G401 (cell line): ENCODE measurements at places on chromosomes 16 and 17. TPM values are rescaled to one million over a fixed set of nuclear protein-coding genes. Genes with fewer than 3 reads are reported as not detected.

DNA sequence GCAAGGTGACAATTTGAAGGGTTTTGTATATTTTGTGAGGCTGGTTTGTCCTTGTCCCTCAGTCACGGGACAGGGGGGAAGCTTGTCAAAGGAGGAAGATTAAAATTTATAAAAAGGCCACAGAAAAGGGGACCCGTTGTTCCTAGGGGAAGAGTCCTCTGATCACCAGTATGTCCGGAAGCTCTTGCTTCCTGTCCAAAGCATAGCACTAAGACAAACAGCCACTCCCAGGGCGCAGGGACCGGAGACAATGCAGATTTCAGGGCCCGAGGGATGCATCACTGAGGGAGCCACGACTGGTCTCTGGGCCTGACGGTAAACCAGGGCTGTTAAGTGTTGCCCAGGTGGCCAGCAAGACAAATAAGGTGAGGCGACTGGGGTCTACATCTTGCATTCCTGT lies 95.2 kb downstream of the MAF start:
- DNase-seq, result no peak

DNA sequence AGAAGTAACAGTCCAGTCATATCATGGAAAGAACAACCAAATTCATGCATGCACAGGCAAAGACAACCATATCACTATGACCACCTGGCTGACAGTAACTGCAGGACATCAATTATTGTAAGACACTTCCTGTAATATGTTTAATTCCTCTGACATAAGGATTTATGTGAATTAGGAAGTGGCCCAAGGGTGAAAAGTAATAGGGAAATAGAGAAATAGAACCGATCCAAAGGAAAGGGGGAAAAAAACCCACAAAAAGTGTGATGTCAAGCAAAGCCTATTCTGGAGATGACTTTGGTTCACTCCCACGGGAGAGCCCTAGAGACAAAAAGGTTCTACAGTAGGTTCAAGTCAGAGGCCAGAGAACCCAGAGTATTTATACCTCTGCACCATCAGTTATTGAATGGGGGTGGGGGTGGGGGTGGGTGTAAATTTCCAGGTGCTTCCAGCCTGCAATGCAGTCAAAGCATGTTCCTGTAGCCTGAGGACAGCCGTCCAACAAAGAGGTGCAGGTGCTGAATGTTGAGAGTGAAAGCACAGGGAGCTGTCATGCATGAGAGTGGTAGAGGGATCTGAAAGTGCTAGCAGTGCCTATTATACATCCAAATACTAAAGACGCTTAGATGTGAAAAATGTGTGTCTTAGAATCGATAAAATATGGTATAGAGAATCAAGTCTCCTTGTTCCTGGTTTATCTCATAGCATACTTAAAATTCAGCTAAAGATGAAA lies 95.6 kb upstream of the HLF start:
- no peak for DNase-seq

DNA sequence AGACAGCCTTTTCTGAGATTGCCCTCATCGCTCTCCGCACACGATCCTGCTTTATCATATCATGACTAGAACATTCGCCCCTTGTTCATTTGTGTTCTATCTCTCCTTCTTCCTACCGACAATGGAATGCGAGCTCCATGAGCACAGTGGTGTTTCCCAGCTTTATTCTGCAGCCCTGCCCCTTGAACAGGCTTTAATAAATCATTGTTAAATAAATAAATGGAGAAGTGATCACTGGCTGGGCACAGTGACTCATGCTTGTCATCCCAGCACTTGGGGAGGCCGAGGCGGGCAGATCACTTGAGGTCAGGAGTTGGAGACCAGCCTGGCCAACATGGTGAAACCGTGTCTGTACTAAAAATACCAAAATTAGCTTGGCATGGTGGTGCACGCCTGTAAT lies 1063.3 kb upstream of the EEF2KMT start:
- no peak for DNase-seq

DNA sequence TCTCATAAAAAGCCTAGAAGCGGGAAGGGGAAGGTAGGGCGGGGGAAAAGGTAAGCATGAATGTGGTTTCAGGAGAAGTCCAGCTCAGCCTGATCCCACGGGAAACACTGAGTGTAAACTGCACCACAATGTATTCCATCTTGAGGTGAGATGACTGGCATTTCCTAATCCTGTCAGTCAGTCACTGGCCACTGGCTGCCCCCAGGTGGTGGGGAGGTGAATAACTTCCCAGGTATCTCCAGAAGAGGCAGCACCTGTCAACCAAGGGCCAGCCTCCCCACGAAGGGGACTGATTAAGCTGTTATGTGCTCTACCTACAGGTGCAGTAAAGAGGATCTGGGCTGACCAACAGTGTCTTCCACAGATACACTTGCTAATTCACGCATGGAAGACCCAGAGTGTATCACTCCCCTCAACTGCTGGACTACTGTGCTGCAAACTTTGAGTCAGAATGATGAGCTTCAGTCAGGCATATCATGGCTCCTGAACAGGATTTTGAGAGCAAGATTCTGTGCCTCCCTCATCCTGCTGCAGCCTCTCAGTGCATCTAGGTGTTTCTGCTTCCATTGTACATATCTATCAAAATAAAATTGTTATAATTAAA lies 108.5 kb upstream of the CCL2 start:
- peak; percentile 74 for DNase-seq

GRCh38 chr16:66881964-66882508 lies 1.7 kb downstream of the PDP2 start:
- DNase-seq, result no peak

- DNase-seq, result no peak
These were observed 5.6 kb upstream of the TMEM88 start for GRCh38 chr17:7849130-7849750.

DNA sequence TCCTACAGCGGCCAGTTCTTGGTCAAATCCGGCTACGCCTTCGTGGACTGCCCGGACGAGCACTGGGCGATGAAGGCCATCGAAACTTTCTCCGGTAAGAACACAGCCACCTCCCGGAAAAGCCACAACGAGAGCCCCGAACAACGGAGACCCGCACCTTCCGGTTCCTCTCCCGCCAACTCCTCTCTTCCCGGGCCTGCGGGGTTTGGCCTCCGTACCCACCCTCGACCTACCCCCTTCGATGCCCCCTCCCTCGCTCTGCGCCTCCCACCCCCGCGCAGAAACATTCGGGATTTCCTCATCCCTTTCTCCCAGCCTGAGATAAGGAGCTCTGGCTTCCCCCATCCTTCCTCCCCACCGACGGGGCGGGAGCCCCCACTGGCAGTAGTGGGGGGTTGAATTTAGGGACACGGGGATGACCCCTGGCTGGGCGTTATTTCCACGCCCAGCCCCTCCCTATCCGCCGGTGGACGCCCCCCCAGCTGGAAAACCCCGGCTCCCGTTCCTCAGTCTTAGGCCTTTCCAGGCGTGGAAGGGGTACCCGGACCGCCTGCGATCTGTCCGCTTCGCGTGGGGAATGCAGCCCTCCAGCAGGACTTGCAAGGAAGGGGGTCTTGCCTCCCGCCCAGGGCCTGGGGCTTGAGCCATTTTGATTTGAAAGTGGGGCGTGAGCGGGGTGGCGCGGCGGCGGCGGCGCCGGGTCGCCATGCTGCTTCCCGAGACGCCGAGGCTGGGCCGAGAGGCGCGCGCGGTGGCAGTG lies 822 bp downstream of the IGF2BP1 start:
- no peak for DNase-seq

DNA sequence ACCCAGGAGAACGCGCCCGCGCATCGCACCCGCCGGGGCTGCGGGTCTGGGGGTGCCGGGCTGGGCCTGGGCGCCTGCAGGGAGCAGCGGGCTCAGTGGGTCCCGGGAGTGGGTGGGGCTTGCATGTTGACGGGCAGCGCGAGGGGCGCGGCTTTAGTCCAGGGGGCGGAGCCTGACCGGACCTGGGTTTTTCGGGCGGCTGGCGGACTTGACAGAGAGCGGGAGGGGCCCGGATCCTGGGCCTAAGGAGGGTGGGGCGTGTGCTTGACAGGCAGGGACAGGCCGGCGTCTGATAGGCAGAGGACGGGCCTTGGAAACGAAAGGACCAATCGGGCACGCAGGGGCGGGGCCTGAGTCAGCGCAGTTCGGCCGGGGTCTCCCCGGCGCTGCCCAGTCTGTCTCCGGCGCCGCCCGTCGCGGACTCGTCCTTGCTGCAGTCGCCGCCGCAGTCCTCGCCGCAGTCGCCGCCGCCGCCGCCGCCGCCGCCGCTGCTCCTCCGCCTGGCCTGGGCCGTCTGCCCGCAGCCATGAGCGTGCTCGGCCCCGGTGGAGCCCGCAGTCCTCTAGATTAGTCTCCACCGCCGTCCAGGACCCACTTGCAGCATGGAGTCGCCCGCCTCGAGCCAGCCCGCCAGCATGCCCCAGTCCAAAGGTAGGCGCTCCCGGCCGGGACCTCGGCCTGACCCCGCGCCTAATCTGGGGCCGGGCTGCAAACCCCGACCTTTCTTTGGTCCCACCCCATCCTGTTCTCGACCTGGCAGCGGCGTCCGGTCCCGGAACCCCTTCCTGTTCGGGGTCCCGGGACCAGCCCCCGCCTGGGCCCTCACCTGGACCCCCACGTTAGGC lies at the start of gene MAP2K3:
Gene MAP2K3 (plus strand): TSS at position 393 of the 845 bp plus-strand sequence. CDS start 210 bp downstream, at position 603.
- DNase-seq, result peak; percentile 100

GRCh38 chr17:76868176-76868668 lies at the start of gene MGAT5B:
TSS of gene MGAT5B (plus strand) at chr17:76868404. CDS start at chr17:76869030, 626 bp downstream.
- DNase-seq, result peak; percentile 74

DNA sequence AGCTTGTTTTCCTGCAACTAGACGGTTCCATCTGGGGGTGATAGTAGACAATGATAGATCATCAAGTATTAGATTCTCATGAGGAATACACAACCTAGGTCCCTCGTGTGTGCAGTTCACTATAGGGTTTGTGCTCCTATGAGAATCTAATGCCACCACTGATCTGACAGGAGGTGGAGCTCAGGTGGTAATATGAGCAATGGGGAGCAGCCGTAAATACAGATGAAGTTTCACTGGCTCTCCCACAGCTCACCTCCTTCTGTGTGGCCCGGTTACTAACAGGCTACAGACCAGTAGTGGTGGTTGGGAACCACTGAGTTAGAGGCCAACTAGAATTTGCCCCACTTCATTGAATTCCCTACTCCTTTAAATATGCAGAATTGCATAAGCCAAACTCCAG lies 147.5 kb upstream of the HSBP1 start:
- DNase-seq, result no peak

GRCh38 chr17:80575057-80575875 lies 30.6 kb downstream of the RPTOR start:
- peak; percentile 76 for DNase-seq

GRCh38 chr17:61057257-61057656 lies 342.4 kb upstream of the TBX2 start:
- DNase-seq, result no peak

- peak; percentile 30 for DNase-seq
These were observed 3.6 kb downstream of the IRF8 start for GRCh38 chr16:85902366-85903155.

- no peak for DNase-seq
These were observed 1.0 kb downstream of the TPSD1 start for GRCh38 chr16:1256874-1257322.

Gene XAF1
- total RNA-seq, result not detected in 2 replicates

GRCh38 chr16:83961591-83961990 lies 6.5 kb upstream of the NECAB2 start:
- DNase-seq, result no peak

DNA sequence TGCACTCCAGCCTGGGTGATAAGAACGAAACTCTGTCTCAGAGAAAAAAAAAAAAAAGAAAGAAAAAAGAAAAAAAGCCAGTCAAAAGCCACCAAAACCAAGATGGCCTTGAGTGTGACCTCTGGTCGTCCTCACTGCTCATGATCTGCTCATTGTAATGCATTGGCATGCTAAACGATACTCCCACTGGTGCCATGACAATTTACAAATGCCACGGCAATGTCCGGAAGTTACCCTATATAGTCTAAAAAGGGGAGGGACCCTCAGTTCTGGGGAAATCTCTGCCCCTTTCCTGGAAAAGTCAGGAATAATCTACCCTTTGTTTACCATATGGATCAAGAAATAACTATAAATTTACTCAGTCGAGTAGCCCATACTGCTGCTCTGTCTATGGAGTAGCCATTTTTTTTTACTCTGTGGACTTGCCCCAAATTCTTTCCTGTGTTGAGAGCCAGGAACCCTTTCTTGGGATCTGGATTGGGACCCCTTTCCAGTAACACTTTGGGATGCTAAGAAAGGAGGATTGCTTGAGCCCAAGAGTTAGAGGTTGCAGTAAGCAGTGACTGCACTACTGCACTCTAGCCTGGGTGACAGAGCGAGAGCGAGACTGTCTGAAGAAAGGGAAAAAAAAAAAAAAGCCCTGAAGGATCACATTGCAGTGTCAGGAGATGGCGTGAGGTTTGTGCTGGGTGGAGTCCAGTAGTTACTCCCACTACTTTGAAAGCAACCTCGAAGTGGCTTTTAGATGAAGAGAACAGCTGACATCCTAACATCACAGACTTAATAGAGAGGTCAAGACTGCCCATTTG lies 3.7 kb upstream of the TMEM231 start:
- no peak for DNase-seq

GRCh38 chr16:359871-360697 lies 7.6 kb upstream of the AXIN1 start:
- no peak for DNase-seq

Gene C1QL1
- total RNA-seq, result 68.2 and 84.1 TPM in 2 replicates

Gene COQ9
- total RNA-seq, result 46.3 and 60.4 TPM in 2 replicates

DNA sequence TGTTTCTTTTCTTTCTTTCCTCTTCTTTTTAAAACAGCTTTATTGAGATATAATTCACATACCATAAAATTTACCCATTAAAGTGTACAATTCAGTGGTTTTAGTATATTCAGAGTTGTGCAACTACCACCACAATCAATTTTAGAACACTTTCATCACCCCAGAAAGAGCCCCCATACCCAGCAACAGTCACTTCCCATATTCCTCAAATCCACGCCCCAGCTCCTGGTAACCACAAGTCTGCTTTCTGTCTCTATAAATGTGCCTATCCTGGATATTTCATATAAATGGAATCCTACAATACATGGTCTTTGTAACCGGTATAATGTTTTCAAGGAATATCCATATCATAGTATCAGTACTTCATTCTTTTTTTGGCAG lies 19.4 kb downstream of the RARA start:
- DNase-seq, result no peak

Gene ZNF385C
- 1.8 and 1.9 TPM in 2 replicates for total RNA-seq

Gene SLC5A2
- total RNA-seq, result not detected in 2 replicates

- no peak for DNase-seq
These were observed 23.4 kb upstream of the LITAF start for GRCh38 chr16:11610121-11610505.

Gene NLRP1
- 20.4 and 41.2 TPM in 2 replicates for total RNA-seq

- DNase-seq, result no peak
These were observed 16.6 kb downstream of the ENDOV start for GRCh38 chr17:80431246-80432195.

Gene VTN
- total RNA-seq, result 12.4 and 13.1 TPM in 2 replicates

GRCh38 chr16:22670551-22671041 lies 143.4 kb upstream of the HS3ST2 start:
- DNase-seq, result peak; percentile 48

DNA sequence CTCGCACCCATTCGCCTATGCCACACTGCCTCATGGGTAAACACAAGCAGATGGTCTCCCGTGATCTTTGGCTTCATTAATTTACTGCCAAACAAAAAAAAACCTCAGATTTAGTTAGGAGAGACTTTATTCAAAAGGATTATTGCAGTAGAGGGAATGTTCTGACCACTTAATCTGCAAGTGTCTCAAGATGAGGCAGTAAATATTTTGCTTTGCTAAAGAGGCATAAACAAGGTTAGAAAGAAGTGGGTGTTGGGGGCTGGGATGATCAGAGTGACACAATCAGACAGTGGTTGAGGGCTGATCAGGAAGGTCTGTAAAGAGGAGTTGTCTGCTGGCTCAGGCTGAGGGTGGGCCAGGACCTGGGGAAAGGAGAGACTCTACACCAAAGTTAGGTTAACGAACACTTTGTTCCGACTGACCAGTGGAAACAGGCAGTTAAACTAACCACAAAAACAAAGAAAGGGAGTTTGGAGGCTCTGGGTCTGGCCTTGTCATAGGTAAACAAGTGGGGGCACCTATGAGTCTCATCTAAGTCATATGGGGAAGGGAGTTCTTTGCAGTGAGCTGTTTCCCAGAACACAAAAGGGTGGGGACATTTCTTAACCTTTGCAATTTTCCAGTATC lies 28.5 kb downstream of the HSD17B2 start:
- no peak for DNase-seq
